ENCODE measurements at places on chromosomes 1 and 21.

GRCh38 chr1:239879321-239880170 is 212.1 kb upstream of the FMN2 start:
- DNase-seq = no peak

- no peak for DNase-seq
These were observed 15.9 kb upstream of the MUTYH start for GRCh38 chr1:45356186-45356585.

DNA sequence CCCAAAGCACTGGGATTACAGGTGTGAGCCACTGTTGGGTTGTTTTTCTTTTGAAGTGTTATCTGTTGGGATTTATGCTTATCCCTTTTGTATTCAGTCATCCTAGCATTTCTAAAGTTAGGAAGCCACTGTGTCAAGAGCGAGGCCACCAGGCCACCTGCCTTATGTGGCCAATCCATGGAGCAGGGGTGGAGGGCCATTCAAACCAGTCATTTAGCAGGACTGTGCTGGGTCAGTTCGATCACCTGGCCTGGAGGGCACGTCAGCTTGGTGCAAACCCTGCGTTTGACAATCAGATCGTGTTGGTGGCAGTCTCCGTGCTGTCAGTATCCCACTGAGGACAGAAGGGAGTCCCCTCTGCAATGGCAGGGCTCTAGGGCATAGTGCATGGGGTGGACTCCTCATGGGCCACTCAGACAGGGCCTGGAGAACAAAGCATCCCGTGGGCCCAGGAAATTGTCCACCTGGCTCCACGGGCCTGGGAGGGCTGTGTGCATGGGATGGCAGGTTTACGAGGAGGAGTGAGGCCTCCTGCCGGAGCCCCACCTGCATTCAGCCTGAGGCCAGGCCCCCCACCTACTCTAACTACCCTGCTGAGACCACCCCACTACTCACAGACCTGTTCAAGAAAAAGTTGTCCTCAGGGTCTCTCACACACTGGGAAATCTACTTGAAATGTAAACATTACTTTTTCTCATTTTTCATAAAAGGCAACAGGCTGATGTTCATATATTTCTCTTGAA is 242.3 kb downstream of the SDCCAG8 start:
- no peak for DNase-seq

GRCh38 chr1:39652554-39652953 is 13.1 kb upstream of the HEYL start:
- DNase-seq = no peak

DNA sequence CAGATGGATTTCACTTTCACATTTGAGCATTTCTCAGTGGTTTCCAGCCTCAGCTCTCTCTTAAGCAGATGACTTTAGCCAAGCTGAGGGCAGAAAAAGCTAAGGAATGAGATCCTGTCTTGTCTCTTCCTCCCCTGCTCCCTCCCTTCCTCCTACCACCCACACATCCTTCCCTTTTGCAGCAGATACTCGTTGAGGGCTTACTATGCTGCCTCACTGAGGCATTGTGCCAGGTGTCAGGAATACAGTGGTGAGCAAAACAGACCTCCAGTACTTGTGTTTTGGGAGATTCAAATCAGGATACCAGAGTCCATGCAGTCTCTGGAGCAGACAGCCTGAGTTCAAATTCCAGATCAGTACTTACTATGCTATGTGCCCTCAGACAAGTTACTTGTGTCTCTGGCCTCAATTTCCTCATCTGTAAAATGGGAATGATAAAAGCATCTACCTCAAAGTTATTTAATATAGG is 43.2 kb downstream of the KIF26B start:
- DNase-seq = no peak

DNA sequence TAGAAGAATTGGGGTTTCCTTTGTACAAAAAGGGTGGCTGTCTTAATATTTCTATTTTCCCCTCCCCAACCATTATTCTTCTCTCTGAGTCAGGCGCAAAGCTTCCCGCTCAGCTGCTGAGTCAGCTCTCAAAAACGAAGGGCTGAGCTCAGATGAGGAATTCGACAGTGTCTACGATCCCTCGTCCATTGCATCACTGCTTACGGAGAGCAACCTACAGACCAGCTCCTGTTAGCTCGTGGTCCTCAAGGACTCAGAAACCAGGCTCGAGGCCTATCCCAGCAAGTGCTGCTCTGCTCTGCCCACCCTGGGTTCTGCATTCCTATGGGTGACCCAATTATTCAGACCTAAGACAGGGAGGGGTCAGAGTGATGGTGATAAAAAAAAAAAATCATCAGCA is 3.0 kb upstream of the TUFT1 start:
- DNase-seq = no peak

- no peak for DNase-seq
These were observed 131.0 kb upstream of the NRIP1 start for GRCh38 chr21:15195768-15196167.

DNA sequence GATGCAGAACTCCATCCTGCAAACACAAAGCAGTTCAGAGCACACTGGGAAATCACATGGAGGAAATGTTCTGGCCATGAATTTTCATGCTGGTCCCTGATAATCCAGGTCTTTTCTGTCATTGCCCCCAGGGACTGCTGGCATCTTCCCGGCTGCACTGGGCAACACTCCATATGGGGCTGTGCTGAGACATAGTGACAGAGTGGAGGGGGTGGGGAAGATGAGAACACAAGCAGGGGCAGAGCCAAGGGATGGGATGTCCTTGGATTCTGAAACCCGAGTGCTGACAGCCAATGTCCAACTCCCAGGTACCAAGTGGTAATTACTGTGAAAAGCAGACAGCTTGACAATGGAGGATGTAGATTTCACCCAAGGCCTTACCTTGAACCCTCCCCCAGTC is 185.7 kb downstream of the HIVEP3 start:
- no peak for DNase-seq

DNA sequence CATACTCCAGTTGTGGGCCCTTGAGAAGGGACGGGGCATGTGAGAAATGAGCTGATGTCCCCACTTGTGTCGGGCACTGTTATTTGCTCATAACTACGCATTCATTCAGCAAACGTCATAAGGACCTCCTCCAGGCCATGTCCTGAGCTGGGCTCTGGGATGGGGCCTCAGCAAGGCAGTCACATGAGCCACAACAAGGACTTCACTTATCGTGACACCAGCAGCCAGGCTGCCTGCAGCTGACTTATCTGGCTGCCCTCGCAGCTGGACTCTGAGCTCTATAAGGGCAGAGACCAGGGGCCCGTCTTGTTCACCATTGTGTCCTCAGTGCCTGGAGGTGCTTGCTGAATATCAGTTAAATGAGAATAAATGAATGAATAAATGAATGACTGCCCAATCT is 37.5 kb upstream of the GRIK3 start:
- DNase-seq = no peak

DNA sequence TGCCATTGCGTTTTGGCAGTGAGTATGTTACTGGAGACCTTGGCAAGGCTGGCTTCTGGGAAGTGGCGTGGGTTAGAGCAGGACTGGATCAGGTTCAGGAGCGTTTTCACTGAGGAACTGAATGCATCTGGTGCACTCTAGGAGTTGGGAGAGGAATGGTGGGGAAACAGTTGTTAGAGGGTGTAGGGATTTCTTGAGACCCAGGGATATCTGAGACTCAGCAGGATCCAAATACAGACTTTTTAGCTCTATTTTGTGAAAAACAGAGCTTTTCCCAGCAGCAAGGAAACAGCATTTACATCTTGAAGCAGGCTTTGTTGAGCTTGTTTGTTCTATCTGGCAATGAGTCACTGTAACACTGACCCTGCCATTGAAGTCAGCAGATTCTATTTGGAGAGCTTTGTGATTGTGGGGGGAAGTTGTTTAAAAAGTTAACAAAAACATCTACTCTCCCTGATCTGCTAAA is 56.9 kb upstream of the NRIP1 start:
- no peak for DNase-seq

- no peak for DNase-seq
These were observed 142.0 kb upstream of the ATP1B1 start for GRCh38 chr1:168964478-168964877.

GRCh38 chr1:240658312-240658960 is 46.5 kb upstream of the GREM2 start:
- no peak for DNase-seq

- DNase-seq = no peak
These were observed 62.0 kb upstream of the ESRRG start for GRCh38 chr1:216785221-216785620.

GRCh38 chr21:29170944-29171343 is 40.5 kb downstream of the MAP3K7CL start:
- no peak for DNase-seq

DNA sequence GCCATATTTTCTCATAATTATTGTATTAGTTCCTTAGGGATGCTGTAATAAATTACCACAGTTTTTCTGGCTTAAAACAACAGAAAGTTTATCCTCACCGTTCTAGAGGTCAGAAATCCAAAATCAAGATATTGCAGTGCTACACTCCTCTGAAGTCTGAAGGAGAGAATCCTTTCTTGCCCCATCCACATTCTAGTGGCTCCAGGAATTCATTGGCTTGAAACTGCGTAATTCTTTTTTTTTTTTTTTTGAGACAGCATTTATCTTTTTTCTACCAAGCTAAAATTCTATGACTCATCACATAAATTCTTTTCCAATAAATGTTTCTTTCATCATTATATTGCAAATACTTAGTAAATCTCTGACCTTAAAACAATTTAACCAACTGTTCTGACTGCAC is 451.0 kb upstream of the RGS18 start:
- DNase-seq = no peak

DNA sequence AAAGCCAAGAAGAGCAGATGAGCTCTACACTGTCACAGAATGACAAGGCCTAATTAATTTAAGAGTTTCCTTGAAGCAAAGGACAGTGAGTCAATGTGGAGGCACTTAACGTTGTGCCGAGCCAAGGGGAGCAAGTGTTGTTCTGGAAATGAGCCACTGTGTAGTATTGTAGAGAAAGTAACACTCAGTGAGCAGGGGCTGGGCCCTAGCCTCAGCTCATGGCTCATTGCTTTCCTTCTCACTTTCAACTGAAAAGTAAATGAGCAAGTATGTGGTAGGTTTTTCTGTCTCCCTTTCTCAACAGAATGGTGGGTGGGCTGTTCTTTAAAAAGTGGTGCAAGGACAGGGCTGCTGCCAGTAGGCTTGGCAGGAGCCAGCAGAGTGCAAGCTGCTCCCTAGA is 11.8 kb upstream of the KIAA0040 start:
- no peak for DNase-seq

Measured in NCI-H1436 (cell line).